ENCODE measurements at places on chromosomes 5 and 9.
A peak's percentile ranks its signal among the peaks of the same experiment; 100 is the strongest.

- no peak for DNase-seq
These were observed 141.1 kb upstream of the SLC12A2 start for GRCh38 chr5:127942246-127943060.

GRCh38 chr5:39896706-39897105, 471.9 kb upstream of the DAB2 start:
- DNase-seq = no peak

GRCh38 chr5:145539201-145539600, 295.9 kb downstream of the PRELID2 start:
- DNase-seq = no peak

- no peak for DNase-seq
These were observed 95.8 kb downstream of the CDK5RAP2 start for GRCh38 chr9:120484162-120484561.

DNA sequence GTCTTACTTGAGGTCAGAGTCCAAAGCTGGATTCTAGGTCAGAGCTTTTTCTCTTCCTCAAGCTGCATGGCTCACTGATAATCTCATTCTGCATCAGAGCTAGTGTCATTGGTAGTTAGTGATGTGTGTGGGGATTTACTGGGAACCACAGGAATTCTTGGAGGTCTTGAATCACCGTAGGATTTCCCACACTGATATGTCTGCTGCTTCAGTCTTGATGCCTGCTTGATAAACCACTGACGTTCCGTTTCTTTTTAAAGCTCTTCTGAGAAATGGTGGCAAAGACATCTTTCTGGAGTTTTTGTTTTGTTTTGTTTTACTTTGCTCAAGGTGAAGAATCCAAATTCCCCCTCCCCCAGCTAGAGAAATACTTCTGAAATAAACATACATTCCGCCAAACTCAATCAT, 1.2 kb upstream of the GARIN3 start:
- no peak for DNase-seq

DNA sequence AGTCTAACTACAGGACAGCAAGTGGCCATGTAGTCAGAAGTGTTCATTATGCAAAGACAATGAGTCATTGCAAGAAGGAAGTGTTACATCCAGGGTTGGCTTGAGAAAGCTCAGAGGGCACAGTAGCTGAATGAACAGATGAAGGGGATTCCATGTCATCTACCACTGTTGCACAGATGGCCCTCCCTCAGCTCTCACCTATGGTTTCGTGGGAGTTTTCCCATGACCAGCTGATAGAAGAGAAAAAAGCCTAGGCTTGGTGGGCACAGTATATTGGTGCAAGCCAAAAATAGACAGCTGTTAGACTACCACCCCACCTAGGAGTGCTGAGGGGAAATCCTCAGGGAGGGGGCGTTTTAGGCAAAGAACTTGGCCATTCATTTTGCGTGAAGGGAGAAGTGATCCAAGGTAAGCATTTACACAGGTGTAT, 217.0 kb downstream of the DMRT2 start:
- no peak for DNase-seq

DNA sequence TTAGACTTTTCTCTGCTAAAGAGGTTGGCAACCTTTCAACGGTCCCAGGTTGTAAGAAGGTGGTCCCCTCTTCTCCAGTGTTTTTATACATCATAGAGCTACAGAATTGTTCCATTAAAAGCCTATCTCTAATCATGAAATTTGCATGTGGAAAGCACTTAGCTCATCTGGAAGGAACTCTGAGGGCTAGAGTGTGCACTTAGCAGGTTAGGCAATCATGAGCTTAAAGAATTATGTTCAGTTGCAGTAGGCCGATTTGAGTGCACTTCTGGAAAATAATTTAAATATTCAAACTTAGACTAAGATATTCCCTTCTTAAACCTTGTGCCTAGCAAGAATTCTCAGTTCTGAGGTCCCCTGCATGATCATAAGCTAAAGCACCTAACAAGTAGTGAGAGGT, 468.7 kb downstream of the SPATA31D1 start:
- DNase-seq = no peak

DNA sequence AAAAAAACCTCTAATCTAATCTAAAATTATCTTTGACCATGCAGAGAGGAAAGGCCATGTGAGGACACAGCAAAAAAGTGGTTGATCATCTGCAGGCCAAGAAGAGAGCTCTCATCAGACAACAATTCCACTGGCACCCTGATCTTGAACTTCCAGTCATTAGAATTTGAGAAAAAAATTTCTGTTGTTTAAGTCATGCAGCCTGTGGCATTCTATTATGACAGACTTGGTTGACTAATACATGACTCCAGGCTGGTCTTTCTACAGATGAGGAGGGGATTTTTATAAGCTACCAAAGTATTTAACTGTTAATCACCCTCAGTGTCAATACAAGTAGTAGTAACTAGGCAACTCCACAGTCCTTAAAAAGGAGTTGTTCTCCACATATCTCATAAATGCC, 358.5 kb upstream of the RGMB start:
- no peak for DNase-seq

GRCh38 chr9:7139886-7140285, 382.1 kb downstream of the KDM4C start:
- no peak for DNase-seq

DNA sequence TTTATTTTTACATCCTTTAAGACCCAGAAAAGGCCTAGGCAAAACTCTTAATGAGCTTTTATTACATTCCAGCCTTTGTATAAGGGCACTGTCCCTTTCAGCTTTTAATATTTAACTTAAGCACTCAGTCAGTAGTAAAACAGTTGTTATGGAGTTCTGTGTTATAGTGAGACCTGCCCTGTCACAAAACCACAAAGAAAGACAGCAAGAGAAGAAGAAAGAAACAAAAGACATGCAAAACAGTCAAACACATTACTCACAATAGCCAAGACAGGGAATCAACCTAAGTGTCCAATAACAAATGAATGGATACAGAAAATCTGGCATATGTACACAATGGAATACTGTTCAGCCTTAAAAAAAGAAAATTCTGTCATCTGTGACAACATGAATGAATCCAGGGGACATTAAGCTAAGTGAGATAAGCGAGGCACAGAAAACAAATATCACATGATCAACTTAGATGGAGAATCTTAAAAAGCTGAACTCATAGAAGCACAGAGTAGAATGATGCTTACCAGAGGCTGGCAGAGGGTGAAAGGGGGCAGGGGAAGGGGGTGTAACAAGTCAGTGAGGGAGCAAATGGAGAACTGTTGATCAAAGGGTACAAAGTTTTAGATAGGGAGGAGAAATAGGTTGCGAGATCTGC, 63.8 kb upstream of the CCNG1 start:
- no peak for DNase-seq

DNA sequence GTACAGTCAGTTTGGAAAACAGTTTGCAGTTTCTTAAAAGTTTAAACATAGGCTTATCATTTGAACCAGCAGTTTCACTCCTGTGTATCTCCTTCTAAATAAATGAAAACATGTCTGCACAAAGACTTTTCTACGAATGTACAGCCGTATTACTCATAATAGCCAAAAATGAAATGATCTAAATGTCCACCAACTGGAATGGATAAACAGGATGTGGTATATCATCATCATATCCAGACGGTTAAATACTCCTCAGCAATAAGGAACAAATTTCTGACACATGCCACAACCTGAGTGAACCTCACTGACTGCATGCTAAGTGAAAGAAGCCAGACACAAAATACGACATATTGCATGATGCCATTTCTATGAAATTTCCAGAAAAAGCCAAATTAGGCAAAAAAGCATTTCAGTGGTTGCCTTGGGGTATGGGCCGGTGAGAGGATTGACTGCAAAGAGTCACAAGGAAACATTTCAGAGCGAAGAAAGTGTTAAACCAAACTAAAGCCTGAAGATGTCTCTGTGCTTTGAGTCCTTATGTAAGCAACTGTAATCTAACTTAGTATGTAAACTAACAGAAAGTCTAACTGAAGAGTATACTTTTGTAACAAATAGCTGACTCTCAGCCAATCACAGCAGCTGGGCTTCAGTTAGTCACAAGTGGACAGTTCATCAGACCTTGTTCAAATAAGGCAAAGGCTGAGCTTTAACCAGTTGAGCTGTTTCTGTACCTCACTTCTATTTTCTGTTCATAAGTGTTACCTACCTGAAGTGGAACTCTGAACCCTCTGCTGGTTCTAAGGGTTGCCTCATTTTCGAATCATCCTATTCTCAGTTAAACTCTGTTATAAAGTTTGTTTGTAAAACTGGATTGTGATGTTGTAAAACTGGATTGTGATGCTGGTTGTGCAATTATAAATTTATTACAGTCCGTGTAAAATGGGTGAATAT, 65.2 kb downstream of the TRIO start:
- peak; percentile 31 for DNase-seq

DNA sequence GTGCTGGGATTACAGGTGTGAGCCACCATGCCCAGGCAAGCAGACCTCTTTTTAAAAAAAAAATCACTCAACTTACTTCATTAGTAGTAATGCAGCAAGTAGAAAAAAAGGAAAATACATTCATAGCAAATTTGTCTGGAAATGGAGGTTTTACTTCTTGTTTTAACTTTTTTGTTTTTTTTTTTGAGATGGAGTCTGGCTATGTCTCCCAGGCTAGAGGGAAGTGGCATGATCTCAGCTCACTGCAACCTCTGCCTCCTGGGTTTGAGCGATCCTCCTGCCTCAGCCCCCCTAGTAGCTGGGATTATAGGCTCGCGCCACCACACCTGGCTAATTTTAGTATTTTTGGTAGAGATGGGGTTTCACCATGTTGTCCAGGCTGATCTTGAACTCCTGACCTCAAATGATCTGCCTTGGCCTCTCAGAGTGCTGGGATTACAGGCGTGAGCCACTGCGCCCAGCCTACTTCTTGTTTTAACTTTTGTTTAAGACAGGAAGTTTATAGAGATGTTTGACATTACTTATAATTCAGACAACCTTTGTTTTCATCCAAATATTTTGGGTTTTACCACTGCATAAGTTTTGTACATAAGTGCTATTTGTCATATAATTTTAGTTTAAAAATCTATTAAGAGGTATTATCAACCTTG, 26.5 kb downstream of the UBE2R2 start:
- DNase-seq = no peak

DNA sequence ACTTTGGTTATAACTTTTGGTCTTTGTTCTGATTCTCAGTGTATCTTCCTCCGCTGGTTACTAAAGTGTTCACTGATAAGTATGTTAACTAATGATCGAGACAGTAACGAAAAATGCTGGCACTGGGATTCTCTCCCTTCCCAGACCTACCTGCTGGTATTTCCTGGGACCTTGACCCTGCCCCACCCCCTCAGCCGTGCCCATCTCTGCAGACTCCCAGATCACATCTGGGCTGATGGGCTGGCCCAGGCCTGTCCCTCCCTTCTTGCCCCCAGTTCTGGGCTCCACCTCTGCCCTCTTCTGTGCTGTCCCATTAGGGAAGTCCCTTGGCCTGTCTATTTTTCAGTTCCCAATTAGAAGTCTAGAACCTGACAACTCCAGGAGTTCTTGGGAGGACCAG, 46.9 kb downstream of the NEURL1B start:
- no peak for DNase-seq

DNA sequence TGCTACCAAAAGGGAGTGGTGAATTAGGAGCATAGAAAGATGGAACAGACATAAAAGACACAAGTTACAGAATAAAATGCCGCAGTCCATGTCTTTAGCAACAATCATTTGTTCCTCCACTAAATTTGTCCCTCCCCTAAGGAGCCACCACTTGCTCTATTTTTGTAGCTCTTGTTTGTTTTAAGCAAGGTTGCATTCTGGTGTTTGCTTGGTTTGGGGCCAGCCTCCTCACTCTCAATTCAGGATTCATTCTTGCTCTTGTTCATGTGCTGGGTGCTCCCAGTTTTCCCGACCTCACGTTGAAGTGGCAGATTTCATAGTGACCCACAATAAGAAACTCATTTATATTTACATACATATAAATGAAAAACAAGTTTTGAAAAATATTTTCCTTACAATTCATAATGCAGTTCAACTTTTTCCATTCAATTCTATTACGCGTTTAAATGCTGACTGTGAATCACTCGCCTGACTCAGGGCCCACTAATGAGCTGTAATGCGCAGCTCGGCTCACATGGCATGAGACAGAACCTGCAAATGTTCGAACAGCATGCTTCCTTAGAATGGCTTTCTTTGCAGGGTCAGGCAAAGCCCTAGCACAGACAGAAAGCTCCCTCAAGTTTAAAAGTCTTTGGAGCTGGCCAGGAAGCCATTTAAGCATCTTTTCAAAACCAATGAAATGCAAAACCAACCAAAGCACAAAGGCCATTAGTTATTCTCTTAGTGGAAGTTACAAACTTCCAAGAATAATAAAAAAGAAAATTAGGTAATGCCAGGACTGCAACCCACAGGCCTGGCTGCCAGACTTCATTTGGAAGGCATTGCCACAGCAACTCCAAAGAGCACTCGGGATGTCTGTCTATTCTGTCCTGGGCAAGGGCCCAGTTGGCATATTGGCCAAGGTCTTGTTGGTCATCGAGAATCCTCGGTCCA, 41.7 kb downstream of the RETREG1 start:
- DNase-seq = no peak

DNA sequence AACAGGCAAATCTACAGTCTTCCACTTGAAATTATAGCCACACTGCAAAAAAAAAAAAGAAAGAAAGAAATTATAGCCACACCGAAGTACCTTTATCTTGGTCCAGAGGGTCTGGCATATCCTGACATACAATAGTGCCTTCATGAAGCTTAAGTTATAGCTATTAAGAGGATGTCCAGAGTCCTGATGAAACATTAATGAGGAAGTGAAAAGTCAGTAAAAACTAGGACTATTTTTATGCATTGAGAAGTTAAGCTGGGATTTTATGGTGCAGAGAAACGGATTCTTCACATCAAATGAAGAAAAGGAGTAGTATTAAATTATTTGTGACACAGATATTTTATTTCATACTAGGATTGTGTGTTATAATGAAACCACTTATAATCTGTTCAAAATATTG, 123.9 kb downstream of the SV2C start:
- no peak for DNase-seq

DNA sequence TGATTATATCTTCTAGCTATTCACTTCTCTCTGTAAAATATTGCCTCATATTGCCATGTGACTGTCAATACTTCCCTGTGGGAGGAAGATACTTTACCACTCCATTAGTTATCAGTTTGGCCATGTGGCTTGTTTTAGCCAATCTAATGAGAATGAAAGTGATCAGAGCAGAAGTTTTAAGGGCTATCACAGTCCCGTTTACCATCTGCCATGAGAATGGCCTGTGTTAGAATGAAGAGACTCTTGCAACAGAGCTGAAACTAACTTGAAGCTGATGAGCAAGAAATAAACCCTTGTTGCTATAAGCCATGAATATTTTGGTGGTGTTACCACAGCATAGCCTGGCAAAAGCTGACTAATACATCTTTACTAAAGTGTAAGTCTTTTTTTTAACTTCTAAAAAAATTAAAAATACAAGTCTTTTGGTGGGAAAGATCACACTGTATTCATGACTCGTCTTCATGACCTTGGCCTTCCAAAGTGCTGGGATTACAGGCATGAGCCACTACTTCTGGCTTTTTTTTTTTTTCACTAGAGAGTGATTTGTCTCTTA, 68.0 kb upstream of the CTNNA1 start:
- DNase-seq = no peak

- DNase-seq = no peak
These were observed 62.2 kb upstream of the GNA14 start for GRCh38 chr9:77710316-77710715.
